ENCODE measurements at places on chromosomes 11 and 22.

GRCh38 chr22:46522797-46523196, 14.6 kb downstream of the CELSR1 start:
- no peak for DNase-seq

DNA sequence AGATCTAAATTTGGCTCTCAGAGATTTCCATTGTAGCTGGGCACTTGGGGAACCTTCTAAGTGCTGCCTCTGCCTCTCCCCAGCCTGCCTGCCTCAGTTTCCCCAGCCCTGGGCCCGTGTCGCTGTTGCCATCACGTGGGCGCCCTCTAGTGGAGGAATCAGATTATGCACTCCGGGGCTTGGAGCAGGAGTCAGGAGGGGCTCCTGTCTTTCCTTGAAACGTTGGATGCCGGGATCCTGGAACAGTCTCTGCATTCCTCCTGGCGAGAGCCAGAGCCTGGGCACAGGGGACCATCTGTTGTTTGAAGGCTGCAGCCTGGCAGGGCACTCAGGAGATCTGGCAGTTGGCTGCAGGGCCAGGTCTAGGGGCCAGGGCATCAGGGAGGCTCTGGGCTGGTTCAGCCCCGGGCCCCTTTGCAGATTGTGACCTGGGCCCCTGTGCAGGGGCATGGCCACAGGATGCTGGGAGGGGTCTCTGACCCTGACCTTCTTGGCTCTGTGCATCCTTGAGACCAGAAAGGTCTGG, 71.6 kb downstream of the LRP5 start:
- no peak for DNase-seq

DNA sequence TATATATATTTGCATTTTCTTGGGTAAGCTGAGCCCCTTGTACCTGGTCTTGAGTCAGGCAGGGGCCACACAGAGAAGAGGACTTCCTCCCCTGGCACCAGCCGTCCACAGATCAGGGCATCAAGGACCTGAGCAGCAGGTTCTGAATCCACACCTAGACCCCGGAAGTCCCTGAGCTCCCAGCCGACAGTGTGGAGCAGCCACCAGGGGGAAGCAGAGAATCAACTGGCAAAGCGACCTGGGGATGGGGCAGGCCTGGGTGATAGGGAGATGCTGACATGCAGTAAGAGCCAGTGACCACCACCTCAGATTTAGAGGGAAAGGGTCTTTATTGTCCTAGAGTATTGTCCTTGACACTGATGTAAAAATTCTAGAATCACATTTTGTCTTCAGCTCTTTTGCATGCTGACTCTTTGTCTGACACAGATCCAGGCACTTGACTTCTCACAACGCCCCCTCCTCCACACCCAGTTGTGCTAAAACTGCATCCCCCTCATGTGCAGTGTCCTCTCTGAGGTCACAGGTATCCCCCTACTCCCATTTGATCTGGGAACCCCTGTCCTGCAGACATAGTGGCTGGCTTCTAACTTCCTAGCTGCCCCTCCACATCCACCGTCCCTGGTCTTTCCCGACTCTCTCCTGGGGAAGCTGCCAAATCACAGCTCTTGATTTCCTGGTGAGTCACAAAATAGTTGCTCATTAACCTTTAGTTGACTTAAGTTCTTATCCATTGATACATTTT, 109.3 kb downstream of the GGTLC2 start:
- DNase-seq = peak; percentile 49

DNA sequence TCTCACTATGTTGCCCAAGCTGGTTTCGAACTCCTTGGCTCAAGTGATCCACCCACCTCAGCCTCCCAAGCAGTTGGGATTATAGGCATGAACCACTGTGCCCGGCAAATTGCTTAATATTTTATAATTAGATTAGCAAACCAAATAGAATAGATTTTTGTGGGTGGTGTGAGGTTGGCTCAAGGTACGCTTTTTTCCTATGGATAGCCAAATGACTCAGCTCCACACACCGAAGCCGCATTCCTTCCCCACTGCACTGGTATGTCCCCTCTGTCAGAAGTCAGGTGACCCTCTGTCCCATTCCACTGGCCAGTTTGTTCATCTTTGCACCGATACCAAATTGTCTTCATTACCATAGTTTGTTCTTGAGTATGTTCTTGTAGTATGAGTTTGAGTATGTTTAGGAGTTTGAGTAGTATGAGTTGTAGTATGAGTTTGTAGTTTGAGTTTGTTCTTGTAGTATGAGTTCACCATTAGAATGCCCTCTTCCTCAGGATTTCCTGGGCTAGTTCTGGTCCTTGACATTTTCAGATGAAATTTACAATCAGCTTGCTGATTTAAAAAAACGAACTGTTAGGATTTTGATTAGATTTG, 19.4 kb downstream of the SUSD2 start:
- no peak for DNase-seq

DNA sequence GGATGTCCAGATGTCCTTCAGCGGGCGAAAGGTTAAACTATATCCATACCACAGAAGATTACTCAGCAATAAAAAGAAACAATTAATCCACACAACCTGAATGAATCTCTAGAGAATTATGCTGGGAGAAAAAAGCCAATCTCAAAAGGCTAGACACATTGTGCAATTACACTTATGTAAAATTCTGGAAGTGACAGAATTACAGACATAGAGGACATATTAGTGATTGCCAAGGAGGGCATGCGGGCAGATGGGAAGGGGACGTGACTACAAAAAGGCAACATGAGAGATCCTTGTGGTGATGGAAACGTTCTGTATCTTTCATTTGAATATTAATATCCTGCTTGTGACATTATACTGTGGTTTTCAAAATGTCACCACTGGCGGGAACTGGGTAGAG, 103.5 kb upstream of the BMAL1 start:
- no peak for DNase-seq

DNA sequence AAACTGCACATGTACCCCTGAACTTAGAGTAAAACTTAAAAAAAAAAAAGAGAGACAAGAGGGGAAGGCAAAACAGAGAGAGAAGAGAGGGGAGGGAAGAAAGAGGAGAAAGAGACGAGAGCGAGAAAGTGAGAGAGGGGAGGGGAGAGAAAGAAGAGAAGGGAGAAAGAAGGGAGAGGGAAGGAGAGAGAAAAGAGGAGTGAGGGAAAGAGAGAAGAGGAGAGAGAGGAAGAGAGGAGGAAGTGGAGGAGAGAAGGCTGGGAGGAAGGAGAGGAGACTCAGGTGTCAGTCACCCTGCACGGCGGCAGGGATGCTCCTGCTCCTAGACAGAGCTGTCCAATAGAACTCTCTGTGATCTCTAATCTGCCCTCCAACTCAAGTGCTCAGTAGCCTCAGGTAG, 248.3 kb downstream of the MIAT start:
- peak; percentile 39 for DNase-seq

GRCh38 chr22:44019416-44019815, 4.7 kb upstream of the PARVB start:
- no peak for DNase-seq

DNA sequence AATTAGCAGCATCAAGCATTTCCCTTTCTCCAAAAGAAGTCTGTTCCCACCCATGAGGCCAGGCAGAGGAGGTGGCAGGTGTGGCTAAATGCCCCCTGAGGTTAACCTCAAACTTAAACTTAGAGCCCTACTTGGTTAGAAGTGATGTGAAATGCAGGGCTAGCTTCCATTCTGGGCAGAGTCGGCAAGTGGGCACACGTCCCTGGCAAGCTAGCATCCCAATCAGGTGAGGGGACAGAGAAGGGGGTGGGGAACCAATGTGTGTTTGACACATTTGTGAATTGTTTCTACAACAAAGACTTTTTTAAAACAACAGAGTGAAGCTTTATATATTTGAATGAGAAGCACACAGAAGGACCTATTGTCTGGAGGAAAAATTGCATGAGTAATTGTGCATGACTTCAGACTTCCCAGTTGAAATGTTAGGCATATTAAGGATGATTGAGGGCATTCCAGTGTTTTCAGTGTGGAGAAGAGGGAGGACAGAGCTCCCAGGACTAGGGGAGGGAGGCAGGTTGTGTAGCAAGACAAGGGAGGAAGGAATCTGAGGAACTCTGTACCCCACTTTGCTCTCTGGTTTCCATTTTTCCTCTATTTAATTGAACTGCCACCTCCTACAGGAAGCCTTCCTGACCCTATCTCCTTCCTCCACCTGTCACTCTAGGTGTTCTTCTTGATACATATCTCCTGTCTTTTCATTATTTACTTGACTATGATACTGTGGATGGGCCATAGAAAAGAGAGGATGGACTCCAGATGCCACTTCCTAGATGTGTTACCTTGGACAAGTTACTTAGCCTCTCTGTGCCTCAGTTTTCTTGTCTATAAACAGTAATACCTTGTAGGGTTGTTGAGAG, 83.3 kb upstream of the PICALM start:
- no peak for DNase-seq

DNA sequence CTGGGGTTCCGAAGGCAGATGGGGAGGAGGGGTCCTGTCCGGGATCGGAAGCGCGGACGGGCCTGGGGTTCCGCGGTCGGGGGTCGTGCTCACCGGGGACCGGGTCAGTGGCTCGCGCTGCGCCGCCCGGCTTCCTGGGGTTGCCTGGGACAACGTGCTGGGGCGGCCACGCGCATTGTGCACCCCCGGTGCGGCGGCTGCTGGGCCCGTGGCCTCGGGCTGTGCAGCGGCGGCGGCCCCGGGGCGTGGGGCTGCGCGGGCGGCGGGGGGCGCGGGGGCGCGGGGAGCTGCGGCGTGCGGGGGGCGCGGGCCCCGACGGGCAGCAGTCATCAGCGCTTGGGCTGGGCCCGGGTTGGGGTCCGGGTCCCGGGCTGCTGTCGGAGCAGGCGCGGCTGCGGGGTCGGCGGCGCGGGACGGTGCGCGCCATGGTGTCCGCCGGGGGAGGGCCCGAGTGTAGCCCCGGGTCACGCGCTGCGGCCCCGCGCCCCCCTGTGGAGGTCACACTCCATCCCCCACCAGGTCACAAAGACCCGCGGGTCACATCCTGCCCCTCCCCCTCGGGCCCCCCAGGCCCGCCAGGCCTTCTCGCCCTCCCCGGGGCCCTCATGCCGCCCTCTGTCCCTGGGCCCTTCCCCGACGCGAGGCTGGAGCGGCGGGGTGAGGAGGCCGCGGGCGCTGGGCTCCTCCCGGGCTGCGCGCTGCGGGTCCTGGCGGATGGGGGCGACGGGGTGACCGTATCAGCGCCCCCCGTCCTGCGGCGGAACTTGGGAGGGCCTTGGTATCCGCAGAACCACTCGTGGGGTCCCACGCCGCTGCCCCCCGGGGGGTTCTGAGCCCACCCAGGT, at the start of gene TTLL8:
TTLL8 (minus strand) TSS at position 238 of the 845 bp plus-strand sequence.
- no peak for DNase-seq

DNA sequence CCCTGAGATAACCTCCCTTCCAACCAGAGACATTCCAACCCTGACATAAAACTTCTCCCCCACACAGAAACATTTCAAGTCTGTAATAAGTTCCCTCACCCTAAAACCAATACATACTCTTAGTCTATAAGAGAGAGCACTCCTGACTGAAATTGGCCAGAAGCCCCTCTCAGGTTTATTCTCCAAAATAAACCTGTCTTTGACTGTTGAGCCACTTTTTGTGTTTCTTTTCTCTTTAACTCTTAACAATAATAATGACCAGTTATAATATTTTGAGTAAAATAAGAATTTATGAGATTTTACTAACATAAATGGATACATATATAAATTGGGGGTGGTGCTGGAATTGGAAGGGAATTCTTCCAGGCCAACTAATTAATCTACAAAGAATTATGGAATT, 93.6 kb downstream of the GRM5 start:
- DNase-seq = no peak

- DNase-seq = no peak
These were observed 1.8 kb upstream of the APOL3 start for GRCh38 chr22:36162127-36163034.

- DNase-seq = no peak
These were observed 16.2 kb upstream of the FXYD6 start for GRCh38 chr11:117892651-117893050.

Measured in NCI-H1930 (cell line).